Sigmoid colon (tissue), 7 donors: ENCODE measurements at places on chromosomes 4 and X.

DNA sequence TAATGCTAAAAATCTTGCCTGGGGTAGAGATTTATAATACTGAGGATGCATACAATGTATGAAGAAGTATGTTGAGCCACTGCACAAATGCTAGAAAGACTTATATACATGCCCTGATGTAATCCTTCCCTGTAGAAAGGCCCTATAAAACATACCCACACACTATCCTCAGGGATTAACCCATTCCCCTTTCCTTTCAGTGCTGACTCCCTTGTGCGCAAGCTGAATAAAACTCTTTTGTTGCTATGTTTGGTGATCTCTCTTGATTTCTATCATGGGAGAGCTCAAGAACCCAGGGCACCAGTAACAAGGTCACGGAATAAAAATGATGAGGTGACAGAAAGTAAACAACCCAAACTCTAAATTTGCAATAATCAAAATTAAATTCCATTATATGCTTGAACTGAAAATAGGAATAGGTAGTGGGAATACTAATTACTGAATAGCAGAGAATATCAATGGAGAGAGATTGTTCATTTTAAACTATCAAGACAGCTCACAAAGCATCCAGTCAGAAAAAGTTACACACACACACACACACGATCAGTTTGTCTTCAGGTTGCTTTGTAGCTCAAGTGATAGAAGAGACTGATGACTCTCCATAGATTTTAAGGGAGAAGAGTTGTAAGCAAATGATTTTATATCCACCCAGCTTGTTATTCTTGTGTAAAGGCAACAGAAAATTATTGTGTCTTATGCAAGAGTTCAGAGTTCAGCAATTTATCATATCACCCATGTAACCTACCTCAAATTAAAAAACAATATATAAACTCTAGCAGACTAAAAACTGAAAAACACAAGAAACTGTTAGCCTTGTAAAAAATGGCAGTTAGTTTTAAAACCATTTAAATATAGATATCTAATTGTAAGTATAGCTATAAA, 14.8 kb downstream of the TIGD2 start:
- no peak for DNase-seq

DNA sequence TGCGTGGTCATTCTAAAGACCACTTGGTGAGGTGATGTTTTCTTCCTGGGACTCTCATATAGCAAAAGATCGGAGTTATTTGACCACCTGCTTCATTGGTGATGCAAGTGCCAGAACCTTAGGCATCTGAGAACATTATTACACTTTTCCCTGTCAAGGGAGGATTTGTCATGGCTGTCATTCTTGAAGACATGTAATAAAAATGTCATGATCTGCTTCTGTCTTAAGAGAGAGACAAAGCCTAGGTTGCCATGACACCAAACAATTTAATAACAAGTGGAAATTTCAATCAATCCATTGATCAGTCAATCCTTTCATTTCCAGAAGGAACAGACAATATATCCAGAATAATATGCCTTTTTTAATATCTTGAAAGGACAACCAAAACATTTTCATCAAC, 97.9 kb upstream of the OR13H1 start:
- DNase-seq = no peak

DNA sequence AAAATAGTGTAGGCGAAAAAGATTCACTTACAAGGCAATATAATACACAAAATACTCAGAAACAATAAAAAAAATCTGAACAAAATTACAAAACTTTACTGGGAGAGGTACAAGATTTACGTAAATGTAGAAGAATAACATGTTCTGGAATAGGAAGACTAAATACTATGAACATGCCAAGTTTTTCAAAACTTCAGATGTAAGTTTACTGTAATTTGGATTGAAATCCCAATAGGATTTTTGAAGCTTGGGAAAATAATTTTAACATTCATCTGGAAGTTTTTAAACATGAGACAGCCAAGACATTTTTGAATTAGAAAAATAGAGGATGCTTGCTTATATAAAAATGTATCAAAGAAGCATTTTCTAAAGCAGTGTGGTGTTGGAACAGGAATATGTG, 30.5 kb upstream of the CT83 start:
- DNase-seq = no peak

DNA sequence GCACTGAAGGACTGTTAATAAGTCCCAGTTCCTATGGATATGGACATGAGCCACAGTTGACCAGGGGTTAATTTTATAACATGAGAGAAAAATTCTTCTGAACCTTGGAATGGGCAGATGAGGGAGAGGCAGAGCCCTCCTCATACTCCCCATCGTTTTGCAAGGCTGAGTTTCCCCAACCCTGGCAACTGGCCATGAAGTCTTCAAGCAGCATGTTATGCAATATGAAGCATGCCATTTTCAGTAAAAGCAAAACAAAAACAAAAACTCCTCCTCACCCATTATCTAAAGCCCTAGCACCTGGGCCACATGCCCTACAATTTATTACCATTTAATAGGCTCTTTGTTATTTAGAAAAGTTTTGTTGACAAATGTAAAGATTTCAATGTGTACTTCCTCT, 64.5 kb downstream of the GPC4 start:
- peak; percentile 80 for DNase-seq

GRCh38 chr4:40557736-40558135, 71.9 kb downstream of the RBM47 start:
- DNase-seq = no peak

DNA sequence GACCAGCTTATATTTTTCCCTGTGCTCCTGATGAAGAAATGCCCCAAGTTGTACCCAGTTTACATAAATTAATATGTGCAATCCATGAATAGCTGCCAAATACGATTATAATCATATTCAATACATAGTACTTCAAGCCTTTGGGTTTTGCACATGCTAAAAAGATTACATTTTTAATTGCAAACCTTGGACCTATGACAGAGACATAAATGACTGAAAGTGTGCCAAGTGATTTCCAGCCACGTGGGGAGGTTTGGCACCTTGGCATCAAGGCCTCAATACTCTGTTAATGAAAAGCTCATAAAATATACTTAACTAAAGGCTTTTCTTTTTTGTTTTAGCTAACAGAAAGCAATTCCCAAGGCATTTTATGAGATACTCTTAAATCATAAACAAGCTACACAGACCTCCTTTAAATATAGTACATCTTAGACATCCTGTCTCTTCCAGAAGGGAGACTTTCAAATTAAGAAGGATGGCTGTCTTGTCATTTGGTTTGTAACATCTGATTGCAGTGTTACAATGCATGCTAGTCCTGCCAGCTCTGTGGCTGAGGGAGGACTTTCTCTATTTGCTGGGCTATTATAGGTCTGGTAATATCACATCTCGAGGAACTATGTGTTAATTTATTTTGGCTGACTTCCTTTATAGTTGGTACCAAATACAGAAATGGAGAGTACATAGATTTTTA, 404.1 kb downstream of the AFF2 start:
- DNase-seq = no peak

DNA sequence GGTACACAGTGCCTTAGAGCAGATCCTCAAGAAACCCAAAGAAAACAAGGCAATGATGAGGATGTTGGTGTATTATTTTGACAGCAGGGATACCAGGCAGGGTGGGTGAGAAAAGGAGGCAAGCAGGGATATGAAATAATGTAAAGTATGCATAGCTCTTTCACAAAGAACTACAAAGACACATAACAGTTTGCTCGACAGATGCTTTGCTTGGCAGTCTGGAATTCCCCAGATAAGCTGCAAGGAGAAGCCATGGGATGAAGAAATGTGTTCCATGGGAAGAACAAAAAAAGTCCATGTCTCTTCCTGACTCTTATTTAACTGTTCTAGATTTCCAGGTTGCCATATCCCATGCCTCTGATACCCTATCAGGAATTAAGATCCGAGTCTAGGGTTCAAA, 75.4 kb downstream of the FAM13A start:
- DNase-seq = no peak

- no peak for DNase-seq
Observed at GRCh38 chrX:110321670-110322069, 3.8 kb upstream of the AMMECR1 start.

DNA sequence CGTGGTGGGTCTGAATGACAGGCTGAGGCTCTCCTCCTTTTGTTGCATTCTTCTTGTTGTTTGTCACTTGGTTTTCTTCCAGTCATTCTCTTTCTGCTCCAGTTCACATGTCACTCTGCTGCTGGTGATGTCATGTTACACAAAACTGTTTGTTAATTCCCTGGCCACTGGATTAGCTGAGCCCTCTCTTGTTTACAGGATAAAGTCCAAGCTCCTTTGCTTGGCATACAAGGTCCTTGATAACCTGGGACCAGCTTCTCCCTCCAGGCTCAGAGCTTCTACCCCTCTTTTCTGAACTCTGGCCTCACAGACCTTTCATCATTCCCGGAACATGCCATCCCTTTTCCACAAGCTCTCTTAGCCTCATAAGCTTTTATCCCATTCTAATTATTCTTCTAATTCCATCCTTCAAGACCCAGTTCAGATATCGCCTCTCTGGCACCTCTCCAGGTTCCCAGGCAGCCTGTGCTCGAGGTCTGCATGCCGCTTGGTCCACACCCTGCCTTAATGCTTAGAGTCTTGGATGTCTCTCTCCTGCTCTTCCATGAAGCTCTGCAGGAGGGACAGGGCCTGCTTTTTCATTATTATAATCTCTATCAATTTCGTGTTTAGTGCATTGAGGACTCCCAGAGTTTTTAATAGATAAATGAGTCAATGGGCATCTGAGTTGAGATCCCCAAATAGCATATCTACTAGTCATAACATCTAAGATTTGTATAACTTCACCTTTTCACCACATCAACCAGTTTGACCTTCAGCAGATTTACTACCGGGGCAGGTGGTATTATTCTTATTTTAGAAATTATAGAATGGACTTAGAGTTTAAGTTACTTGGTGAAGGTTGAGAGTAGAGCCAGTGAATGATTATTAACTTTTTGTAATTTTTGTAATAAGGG, 98.7 kb downstream of the TMEM131L start:
- no peak for DNase-seq

DNA sequence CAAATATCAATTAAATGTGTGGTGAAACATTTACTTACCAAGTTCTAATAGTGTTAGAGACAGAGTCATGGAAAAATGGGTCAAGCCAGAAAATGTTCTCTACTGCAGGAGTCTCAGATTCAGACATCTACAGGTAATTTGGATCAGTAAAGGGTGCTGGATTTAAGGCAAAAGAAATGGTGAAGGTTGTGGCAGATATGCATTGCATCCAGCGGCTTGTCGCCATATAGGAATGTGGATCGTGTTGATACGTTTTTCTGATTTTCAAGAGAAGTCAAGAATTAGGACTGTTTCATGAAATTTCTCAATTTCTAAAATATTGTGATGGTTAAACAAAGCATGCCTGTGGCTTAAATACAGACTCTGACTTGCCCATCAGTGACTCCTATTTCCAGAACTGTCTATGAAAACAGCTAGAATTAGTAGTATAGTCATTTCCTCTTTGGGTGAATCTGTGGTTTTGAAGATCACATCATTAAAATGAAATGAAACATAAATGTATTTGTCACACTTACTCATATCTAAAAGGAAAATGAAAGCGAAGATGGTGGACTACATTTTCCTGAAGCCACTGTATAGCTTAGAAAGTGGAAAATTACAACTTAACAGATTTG, 110.1 kb upstream of the VEGFC start:
- no peak for DNase-seq

DNA sequence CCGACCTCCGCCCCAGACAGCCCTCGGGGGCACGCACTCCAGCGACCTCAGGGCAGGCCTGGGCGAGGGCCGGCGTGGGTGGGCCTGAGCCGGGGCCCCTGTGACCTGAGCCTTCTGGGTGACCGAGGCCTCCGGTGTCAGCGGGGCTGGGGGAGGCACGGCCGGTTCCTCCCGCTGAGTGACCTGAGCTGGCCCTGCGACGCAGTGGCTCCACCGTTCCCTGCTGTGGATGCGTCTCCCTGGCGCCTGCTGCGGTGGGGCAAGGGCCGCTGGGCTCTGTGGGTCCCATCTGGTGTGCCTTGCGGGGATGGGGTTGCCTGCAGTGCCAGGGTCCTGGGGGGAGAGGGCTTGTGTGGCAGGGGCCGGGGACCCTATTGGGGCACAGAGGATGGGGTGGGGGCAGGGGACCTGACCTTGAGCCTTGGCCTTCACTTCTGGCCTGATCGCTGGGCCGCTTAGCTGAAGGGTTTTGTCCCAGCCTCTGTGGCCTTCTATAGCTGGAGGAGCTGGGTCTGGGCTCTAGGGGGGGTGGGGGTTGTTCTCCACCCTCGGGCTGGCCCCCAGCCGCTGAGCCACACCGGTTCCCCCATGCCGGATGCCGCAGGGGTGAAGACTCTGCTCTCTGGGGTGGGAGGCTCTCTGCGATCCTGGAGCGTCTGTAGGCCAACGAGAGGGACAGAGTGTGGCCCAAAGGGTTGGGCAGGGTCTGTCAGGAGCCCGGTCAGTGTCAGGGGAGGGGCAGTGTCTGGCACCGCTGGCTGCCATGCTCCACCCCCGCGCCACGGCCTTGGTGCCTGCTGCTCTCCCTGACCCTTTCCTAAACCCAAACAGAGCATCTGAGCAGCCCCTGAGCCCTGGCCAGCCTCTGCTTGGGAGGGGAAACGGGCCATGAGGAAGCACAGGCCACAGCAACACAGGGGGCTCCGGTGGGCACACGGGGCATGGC, 2.3 kb downstream of the NAT8L start:
- no peak for DNase-seq

GRCh38 chrX:154308108-154308946, 12.7 kb downstream of the TKTL1 start:
- DNase-seq = peak; percentile 76

- no peak for DNase-seq
Observed at GRCh38 chr4:3666263-3666662, 99.9 kb upstream of the ADRA2C start.

DNA sequence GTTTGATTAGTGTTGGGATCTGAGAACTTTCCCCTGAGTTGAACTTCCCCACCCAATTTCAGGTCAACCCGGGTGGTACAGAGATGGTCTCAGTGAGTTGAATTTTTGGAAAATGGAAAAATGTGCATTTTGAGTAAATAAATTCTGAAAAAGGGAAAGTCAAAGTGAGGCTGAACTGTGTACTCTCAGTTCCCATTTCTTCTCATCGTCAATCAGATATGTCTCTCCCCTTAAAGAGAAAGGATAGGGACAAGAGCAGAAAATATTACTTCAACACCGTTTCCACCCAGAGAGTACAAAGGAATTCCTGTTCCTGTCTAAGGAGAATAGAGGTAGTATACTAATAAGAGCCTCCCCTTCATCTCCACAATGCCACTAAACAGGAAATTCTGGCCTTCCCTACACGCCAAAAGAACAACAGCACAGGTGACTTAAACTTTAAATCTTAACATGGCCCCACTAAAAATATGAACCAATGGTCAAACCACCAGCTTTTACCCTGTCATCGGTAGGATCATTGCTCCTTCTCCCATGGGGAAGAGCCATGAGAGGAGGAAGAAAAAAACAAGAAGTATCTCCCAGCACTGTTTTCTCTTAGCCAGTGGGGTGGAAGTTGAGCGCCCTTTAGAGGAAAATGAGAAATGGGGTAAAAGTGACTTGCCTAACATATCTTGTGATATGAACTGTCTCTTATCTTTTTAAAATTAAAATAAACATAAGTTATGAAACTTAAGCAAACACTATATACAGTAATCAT, 30.3 kb downstream of the BMP3 start:
- no peak for DNase-seq

GRCh38 chr4:67054896-67055295, 490.4 kb downstream of the CENPC start:
- no peak for DNase-seq

GRCh38 chr4:38804654-38805295, at the start of gene TLR1:
TSS of gene TLR1 (minus strand) at chr4:38804791. CDS start at chr4:38798831, 5,960 bp downstream.
- no peak for DNase-seq

- no peak for DNase-seq
Observed at GRCh38 chr4:77804471-77804870, 14.7 kb downstream of the CNOT6L start.
